ENCODE measurements at places on chromosomes 12 and 14.

DNA sequence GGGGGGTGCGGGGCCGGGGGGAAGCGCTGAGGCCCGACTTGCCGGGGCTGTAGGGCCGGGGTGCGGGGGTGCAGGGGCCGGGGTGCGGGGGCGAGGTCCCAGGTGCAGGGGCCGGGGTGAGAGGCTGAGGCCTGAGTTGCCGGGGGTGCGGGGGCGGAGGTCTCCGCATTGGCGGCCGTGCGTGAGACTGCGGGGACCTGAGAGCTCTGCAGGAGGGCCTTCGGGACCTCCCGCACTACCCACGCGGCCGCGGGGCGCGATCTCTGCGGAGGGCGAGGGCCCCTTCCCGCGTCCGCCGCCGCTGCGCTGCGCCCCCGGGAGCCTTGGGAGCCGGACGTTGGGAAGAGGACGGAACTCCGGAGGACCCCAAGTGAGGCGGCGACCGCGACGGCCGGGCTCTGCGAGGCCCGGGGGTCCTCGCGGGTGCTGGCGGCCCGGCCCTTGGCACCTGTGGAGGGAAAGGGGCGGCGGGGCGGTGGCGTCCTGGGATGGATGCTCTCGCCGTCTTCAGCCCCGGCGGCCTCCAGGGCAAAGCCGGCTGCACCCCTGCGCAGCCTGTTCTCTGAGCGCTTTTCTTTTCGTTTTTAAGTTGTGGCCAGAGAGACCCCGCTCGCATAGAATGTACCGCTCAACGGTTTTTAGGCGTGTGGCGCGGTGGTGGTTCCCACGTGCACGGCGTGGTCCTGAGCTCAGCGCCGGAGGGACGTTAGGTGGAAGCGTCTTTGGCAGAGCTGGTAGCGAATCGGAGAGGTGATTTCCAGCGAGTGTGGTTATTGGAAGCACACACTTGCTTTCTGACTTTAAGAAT is 1.3 kb downstream of the PIWIL1 start:
- DNase-seq: no peak

DNA sequence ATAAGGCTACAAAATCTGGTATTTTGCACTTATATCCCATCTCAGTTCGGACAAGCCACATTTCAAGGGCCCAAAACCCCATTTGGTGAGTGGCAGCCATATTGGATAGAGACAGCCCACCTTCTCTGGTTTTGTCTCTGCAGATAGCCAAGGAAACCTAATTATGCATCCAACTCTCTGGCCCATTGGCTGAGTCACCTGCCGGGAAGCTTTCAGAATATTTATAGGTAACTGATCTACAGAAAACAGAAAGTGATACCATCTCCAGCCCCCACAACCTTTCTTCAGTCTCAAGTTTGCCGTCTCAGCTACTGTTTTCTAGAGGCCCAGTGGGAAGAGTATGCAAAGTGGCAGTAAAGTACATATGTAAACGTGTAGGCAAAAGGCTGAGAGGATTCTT is 33.7 kb upstream of the PPP1CC start:
- peak; percentile 79 for DNase-seq

DNA sequence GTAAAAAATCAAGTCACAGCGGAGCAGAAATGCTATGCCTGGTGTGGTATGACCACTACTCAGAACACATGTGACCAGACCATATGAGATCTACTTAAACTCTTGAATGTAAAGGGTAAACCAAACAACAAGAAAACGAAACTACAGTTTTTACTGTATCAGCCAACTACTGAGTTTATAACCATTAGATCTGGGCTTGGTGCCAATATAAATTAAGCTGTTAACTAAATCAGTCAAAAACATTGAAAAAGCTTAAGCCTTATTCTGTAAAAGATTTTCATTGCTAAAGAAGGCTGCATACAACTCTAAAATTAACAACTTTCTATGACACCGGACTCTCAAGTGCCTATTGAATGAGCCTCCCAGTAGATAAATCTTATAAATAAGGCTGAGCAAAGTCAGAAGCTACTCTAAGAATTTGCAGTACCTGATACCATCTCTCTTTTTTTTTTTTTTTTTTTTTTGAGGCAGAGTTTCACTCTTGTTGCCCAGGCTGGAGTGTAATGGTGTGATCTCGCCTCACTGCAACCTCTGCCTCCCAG is 35.4 kb downstream of the SPTLC2 start:
- DNase-seq: no peak

GRCh38 chr12:93989949-93990348 is 158.4 kb upstream of the PLXNC1 start:
- DNase-seq: no peak

- no peak for DNase-seq
Measured at GRCh38 chr12:52058631-52059361, 7.6 kb downstream of the NR4A1 start.

Data from activated CD4-positive, alpha-beta T cell treated with anti-CD3 and anti-CD28 coated beads for 48 hours (primary cell).